ENCODE measurements at places on chromosomes 3 and 15.

- DNase-seq = no peak
Observed at GRCh38 chr15:25171856-25172687, 217.3 kb downstream of the SNRPN start.

- no peak for DNase-seq
Observed at GRCh38 chr3:102757950-102758349, 323.1 kb downstream of the ZPLD1 start.

DNA sequence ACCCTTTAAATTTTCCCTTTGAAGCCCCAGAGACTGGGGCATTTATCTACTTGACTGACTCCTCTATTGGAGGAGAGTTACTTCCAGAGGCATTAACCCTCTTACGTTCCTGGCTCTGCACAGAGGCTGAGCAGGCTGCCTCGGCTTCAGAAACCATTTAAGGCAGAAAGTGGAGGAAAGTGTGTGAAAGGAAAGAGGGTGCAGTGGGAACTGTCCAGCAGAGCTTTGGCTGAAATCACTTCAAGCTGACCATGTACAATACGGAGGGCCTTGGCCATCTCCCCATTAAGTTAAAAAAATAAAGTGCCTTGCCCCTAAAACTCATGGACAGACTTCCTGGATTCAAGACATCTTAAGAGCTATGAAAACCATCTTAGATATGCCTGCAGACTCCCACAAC, 238.7 kb downstream of the SV2B start:
- DNase-seq = no peak

DNA sequence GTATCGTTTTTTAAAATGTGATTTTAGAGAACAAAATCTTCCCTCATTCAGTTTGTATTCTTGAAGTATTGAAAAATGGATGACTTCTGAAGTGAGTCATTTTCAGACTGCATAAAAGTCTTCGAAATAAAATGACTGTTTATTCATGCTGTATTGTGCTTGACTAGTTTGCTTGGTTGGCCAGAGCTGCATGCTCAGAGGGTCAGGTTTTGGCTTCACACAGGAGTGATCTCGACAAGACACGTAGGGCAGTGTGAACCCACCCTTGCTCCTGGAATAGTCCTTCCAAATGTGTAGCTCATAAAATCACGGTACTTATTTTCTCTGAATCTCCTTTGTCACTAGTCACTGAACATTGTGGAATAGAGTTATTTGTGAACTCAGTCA, 73.3 kb downstream of the FNDC3B start:
- DNase-seq = no peak

- DNase-seq = no peak
Observed at GRCh38 chr15:41825572-41826535, 2.0 kb upstream of the JMJD7 start.

- peak; percentile 20 for DNase-seq
Observed at GRCh38 chr3:184040010-184040409, 8.5 kb downstream of the HTR3D start.

- no peak for DNase-seq
Observed at GRCh38 chr3:19931180-19931692, 2.8 kb downstream of the EFHB start.

DNA sequence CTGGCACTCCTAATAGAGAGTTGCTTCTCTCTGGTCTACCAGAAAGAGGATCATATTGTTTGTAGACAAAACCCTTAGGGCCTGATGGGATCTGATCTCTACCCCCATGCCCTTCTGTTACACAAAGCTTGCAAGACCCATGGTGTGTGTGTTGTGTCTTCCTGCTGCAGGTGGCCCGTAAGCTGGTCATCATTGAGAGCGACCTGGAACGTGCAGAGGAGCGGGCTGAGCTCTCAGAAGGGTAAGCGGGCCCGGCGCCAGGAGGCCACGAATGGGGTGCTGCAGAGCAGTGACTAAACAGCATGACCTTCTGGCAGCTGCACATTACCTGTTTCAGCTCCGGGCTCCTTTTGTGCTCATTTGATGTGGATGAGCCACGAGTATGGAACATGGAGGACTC, 18.2 kb downstream of the TPM1 start:
- DNase-seq = no peak

DNA sequence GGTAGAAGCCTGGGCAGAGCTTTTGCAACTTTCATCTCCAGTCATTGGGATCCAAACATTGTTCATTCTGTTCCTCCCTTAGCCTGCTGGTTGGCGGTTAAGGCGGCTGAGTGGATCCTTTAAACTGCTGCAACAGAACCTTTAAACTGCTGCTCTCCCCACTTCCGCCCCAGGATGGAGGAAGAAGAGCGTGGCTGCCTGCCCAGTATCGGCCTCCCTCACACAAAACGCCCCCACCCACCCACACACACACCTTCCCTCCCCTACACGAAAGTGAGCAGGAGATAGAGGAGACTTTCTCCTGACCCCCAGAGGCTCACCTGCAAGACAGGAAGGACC, 460 bp upstream of the ZMAT3 start:
- no peak for DNase-seq

GRCh38 chr3:170062769-170063168, 25.0 kb downstream of the GPR160 start:
- no peak for DNase-seq

DNA sequence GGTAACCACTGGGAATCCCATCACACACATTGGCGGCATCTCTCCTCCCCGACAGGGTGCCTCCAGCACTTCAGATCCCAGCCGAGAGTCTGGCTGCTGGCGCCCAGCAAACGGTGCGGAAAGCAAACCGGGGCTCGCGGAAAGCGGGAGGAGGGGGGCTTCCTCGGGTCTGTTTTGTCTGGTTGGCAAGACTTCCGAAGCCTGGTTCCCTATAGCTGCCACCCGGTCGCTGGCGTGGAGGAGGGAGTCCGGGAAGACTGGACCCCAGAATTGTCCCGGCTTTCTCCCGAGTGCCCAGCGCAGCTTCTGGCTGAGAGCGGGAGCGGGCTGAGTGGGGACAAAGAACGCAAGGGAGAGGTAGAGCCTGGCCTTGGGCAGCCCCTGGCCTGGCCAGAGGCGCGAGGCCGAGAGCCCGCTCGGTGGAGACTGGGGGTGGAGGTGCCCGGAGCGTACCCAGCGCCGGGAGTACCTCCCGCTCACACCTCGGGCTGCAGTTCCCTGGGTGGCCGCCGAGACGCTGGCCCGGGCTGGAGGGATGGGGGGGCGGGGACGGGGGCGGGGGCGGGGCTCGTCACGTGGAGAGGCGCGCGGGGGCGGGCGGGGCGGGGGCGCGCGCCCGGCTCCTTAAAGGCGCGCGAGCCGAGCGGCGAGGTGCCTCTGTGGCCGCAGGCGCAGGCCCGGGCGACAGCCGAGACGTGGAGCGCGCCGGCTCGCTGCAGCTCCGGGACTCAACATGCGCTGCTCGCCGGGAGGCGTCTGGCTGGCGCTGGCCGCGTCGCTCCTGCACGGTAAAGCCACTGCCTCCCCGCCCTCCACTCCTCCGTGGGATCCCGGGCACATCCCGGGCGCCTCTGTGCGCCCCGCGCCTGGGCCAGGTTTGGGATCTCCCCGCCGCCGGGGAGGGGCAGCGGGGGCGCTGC, at the start of gene CHRNA7:
Gene CHRNA7, plus strand, starts transcription at position 654 of the 920 bp plus-strand sequence. Its CDS starts 80 bp downstream, at position 734.
- DNase-seq = peak; percentile 38

- no peak for DNase-seq
Observed at GRCh38 chr3:171248426-171249111, 211.6 kb downstream of the TNIK start.

- peak; percentile 30 for DNase-seq
Observed at GRCh38 chr3:132006605-132007204, 28.1 kb downstream of the CPNE4 start.

GRCh38 chr15:76982756-76983155, 12.2 kb upstream of the PSTPIP1 start:
- no peak for DNase-seq

DNA sequence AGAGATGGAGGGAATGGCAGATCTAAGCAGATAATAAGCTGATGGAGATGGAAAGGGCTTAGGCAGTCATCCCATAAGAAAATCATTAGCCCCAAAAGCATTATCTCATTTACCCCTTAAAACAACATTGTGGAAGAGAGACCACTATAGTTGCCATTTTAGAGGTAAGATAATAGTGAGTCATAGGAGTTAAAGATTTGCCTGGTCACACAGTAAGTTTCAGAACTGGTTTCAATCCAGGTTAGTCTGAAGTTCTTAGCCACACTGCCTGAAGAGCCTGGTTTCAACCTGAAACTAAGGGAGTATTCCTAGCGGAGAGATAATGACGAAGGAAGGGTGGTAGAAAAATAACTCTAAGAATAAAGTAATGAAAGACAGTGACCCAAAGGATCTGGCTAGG, 13.0 kb upstream of the UBR1 start:
- DNase-seq = no peak

GRCh38 chr3:64238971-64239667, 13.9 kb upstream of the PRICKLE2 start:
- DNase-seq = no peak

GRCh38 chr3:4732925-4733324, 239.8 kb downstream of the ITPR1 start:
- DNase-seq = no peak

GRCh38 chr15:65795663-65796216, 3.6 kb upstream of the DENND4A start:
- no peak for DNase-seq

- DNase-seq = peak; percentile 77
Observed at GRCh38 chr3:42061713-42062380, 29.3 kb upstream of the TRAK1 start.

- no peak for DNase-seq
Observed at GRCh38 chr3:187212705-187213104, 15.4 kb downstream of the RTP1 start.

GRCh38 chr3:126398423-126399350, 4.0 kb downstream of the CFAP100 start:
- no peak for DNase-seq

DNA sequence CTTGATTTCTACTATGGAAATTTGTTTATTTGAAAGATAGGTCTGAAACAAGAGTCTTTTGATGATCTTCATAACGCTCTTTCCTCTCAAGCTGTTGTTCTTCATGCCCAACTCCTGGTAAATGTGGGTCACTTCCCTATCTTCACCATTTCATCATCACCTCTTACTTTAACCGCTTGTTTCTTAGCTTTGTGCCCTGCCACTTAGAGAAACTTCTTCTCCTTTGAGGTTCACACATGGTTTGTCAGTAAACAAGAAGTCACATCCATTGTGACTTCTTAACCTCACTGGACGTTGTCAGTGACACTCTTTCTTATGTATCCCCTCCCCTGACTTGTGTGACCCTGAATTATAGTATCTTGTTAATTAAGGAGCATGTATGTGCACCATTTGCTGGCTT, 16.9 kb upstream of the P2RY13 start:
- DNase-seq = no peak

GRCh38 chr3:146590521-146590920, 14.6 kb downstream of the PLSCR5 start:
- no peak for DNase-seq

DNA sequence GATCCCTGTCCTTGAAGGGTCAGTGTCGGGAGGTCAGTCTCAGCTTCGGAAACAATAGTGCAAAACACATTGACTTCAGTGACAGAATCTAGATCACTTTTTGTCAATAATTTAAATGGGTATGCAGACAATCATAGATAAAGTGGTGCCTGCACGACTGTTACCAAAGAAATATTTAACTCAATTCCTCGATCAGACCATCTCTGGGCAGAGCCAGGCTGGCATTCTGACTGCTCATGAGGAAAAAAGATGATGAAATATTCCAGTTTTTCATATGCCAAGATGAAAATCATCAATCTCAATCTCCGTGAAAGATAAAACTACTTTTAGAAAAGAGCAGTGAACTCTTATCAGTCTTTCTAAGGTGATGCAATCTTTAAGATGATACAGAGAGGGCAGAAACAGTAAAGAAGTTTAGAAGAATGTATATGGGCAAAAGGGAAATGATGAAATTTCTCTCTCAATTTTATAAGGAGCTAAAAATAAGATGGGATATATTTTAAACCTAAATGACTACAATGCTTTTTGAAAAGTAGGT, 169.9 kb downstream of the WDR72 start:
- no peak for DNase-seq

GRCh38 chr3:67357610-67358458, 296.6 kb downstream of the SUCLG2 start:
- peak; percentile 26 for DNase-seq

GRCh38 chr3:42654331-42655201, 1.1 kb downstream of the ZBTB47 start:
- DNase-seq = peak; percentile 5

DNA sequence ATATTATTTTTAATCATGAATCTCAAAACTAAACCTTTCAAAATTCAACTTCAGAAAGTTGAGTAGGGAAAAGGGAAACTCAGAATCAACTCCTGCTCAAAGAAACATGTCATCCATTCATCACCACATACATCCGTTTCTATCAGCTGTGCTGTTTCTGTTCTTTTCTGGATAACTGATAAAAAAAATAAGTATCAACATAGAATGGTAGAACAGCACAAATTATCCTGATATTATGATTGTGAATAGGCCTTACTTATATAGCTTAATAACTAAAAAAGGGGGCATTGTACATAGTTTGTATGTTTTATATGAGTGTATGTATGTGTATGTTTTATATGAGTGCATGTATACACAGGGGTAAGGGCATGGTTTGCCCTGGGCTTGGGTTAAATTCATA, 3.1 kb downstream of the TM4SF1 start:
- no peak for DNase-seq

DNA sequence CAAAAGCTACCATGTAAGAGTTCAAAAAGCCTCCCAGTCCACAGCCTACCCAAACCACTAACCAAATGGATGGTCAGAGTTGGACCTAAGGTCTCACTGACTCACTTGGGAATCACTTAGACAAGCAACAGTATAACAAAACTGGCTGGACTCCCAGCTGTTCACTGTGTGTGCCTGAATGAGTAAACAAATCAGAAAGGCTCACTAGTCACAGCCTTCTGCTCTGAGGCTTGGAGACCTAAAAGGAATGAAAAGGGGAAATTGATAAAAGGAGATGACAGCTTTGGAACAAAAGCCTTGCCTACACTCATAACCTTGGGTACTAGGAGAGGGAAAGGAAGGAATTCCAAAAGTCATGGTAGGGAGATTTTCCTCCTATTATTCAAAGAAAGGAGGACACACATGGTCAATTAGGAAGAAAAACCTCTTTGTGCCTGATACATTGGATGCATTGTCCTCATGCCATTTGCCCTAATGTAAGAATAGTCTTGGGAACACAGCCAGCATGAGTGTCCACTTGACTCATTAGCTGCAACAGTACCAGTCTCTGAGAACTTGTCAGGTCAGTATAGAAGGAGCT, 92.3 kb downstream of the FRMD5 start:
- DNase-seq = no peak
